ENCODE measurements at places on chromosomes 7 and 10.

GRCh38 chr7:128125816-128126215 is 94.6 kb upstream of the LRRC4 start:
- DNase-seq = no peak

DNA sequence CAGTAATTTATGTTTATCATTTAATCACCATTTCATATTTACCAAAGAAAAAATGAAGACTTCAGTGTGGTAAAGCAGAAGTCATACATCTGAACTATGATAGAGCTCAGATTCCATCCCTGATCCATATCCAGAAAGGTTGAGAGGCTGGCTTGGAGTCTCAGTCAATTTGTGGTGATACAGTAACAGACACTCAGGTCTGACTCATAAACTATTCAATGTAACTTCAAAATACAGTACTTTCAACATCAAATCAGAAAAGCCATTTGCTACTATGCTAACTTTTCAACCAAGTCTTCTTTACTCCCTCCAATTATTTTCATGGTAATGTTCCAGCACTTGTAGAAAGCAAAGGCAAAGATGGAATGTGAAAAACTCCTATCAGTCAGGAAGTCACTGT is 190.4 kb downstream of the HDAC9 start:
- no peak for DNase-seq

GRCh38 chr7:128350708-128351295 is 7.1 kb upstream of the RBM28 start:
- no peak for DNase-seq

DNA sequence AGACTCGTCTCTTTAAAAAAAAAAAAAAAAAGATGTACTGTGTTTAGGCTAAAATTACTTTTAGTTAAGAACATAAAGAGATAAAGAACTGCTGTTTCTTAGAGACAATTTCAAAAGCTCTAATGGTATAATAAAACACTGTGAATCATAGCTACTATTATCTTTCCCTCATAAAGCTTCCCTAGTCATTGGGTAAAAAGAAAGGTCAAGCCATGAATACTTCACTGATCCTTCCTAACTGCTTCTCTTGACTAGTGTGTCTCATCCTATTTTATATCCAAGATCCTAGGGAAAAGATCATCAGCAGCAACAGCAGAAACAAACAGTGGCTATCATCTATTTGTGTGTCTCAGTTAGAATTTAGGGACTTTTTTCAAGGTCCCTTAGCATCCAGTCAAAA is 10.5 kb downstream of the YME1L1 start:
- no peak for DNase-seq

DNA sequence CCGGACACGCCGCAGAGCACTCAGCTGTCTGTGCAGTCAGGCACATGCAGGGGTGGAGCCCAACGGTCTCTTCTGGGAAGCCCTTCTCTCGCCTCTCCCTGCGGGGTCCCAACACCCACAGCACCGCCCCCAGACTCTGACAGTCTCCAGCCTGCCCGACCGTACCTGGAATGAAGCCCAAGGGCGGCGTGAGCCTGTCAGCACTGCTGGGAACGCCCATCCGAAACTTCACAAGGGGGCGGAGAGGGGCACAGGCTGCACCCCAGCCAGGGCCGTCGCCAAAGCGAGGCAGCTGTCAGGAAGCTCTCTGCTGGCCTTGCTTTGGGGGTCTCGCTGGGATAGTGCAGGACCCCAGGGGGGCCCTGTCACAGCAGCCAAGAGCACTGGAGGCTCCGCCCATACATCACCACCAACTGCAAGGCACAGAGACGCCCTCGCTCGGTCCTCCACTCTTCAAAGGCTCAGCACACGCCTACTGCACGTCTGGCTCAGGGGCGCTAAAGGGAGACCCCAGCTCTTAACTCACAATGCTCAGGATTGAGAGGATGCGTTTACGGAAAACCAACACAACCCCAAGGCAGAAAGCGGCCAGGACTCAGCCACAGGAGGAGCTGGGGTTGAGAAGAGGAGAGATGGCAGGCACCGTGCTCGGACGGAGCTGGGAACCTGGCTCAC is 30.9 kb downstream of the MAD1L1 start:
- no peak for DNase-seq

GRCh38 chr10:116868722-116869121 is 19.4 kb downstream of the ENO4 start:
- no peak for DNase-seq

DNA sequence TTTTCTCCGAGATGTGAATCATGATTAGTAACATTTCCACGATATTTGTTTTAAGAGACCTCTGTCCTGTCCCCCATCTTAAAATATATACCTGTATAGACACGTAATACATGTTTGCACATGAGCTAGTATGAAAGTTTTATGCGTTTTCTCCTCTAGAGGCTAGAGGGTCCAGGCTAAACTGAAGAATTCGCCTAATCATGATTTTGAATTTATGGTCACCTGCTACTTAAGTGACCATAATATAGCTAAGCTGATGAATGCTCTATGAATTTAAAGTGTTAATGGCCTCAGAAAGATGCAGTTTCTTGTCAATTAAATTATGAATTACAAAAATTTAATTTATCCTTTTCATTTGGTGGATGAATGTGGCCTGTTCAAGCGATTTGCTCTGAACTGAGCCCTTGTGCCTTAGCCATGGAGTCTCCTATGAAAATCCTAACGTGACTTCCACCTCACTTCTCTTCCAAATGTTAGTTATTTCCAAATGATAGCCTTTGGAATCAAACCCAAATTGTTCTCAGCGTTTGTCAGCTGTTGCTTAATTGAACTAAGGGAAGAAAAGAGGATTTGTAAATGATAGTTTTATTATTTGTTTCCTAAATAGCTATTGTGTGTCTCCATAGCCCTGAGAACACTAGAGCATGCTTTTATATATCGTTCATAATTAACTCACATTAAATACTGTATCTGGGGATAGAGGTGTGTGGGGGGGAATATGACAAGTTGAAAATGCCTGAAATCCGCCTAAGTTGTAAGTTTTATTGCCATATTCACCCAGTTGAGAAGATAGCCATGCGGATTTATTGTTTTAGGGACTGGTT is 2.3 kb downstream of the CELF2 start:
- DNase-seq = no peak

DNA sequence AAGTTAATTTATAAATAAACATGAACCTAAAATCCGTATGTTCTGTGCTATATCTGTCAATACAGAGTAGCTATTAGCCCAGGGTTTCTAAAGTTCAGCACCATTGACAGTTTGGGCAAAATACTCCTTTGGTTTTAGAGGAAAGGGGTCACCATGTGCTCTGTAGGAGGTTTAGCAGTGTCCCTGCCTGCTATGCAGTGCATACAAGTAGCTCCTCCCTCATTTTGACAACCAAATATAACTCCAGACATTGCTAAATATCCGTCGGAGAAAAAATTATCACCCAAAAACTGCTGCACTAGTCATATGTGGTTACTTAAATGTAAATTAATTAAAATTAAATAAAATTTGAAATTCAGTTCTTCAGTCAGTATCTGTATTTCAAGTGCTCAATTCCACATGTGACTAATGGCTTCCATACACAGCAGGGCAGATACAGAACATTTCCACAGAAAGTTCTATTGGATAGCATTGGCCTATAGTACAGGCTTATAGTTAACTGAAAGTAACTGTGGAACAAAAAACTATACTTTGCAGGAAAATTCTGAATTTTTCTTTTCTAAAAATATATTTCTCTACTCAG is 6.4 kb downstream of the UPF2 start:
- no peak for DNase-seq

DNA sequence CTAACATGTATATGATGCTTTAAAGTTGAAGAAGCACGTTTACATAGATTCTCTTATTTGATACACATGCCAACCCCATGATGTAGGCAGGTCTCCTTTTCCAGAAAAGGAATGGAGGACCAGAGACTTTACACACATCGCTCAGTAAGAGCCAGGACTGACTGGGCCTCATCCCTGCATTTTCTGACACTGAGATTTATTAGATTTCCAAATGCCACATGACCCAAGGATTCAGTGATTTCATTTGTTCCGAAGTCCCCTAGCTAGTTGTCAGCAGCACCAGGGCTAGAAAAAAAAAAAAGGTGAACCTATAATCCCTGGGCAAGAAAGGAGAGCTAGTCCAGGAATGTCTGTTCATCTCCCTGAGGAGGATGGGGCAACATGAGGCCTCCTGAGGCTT is 143.3 kb upstream of the AGK start:
- DNase-seq = no peak

DNA sequence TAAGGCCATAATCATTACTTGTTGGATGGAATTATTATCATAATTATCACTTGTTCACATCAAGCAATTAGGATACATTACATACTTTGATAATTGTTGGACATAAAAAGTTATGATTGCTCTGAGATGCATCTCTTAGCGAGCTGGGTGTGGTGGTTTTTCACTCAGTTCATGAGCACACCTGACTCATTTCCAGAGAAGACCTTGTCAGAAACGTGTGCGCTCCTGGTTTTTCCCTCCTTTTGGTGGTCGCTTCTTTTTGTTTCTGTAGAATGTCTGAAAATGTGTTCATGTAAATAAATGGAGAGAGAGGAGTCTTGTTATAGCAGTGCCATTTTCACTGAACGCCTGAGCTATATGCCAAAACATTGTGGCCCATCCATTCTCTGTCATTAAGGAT is 141.3 kb downstream of the PAXIP1 start:
- DNase-seq = no peak

Measured in stimulated activated CD8-positive, alpha-beta memory T cell treated with anti-CD3 and anti-CD28 coated beads, Interleukin-15, amount 100 ng/mL, for 4 hours (primary cell).